ENCODE measurements at places on chromosomes 11 and 22. TPM values are rescaled to one million over a fixed set of nuclear protein-coding genes. Genes with fewer than 3 reads are reported as not detected.

DNA sequence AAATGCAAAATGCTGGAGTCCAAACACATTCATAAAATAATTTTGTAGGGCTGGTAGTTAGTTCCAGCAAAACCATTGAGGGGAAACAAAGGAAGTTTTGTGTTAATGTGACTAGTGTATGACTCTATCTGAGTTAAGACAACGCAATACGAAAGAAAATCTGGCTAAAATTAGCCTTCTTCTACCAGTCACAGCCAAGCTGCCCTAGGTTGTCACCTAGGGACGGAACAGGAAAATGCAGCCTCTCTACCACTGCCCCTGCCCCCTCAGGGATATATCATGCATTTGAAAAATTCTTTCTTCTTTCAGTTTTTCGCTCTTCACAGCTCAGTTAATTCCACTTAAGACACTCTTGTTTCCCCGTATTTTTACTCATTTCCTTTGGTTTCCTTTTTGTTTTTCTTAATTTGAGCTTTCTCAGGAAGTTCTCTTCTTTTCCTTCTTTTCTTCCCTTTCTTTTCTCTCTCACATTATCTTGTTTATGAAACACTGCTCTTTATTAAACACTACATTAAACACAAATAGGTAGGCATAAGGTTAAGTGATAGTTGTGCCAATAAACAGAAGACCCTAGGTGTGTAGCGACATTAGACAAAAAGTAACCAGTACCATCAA is 30.6 kb downstream of the KIRREL3 start:
- no peaks in the 10 kb centered on the region for H3K4me1 ChIP-seq
- no peak for DNase-seq
- H3K27ac ChIP-seq: no peak overlapping the region
- peaks cover 45% of the 10 kb centered on the region for H3K27me3 ChIP-seq

OVOL1 gene
- total RNA-seq: 0.42 TPM

DNA sequence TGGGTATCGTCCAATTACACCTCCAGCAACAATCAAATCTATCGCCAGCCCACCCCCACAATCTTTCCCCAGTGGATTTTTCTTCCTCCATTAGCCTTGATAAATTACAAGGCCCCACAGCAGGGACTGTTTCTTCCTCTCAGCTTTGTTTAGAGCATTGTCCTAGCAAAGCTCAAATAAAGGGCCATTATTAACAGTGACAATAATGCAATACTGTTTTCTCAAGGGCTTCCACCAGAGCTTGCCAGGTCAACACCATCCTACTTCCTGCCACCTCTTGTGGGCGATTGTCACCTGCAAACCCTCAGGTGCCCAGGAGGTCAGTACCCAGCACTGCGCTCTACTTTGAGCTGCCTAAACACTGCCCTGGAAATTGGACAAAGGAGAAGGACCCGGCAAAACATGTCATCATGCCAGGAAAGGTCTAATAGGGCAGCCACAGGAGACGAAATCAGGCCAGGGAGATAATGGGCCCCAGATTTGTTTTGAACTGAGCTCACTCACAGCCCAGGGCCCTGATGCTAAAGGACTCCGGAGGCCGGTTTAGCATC is 95.2 kb downstream of the ABTB2 start:
- H3K27me3 ChIP-seq: no peaks in the 10 kb centered on the region
- no peak overlapping the region for H3K27ac ChIP-seq
- no peak overlapping the region for H3K4me3 ChIP-seq
- no peak for DNase-seq

C11orf65 gene
- 1.9 TPM for total RNA-seq

NXPE4 gene
- total RNA-seq: not detected

- H3K27me3 ChIP-seq: no peaks in the 10 kb centered on the region
- H3K4me3 ChIP-seq: no peak overlapping the region
- H3K36me3 ChIP-seq: peaks cover 2% of the 10 kb centered on the region
- no peaks in the 10 kb centered on the region for H3K4me1 ChIP-seq
- DNase-seq: no peak
- H3K27ac ChIP-seq: no peak overlapping the region
Observed at GRCh38 chr11:28526406-28526751, 418.2 kb downstream of the METTL15 start.

LMO2 gene
- 0.14 TPM for total RNA-seq

DNA sequence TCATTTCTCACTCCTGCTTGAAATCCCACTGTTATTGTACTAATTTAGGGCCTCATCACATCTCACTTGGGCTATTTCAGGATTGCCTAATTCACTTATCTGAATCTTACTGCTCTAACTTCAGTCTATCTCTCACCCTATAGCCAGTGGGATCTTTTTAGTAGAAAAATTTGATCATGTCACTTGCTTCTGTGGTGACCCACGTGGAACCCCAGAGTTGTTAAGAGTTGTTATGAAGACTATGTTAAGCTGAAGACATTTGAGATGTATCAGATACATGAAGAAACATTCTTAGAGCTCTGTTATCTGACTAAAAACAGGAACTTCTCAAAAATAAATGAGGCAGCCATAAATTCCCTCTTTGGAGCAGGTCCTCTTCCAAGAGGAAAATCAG is 1375.6 kb upstream of the TENM4 start:
- no peaks in the 10 kb centered on the region for H3K4me1 ChIP-seq
- DNase-seq: no peak
- no peak overlapping the region for H3K27ac ChIP-seq
- no peaks in the 10 kb centered on the region for H3K36me3 ChIP-seq
- H3K27me3 ChIP-seq: no peaks in the 10 kb centered on the region

DNA sequence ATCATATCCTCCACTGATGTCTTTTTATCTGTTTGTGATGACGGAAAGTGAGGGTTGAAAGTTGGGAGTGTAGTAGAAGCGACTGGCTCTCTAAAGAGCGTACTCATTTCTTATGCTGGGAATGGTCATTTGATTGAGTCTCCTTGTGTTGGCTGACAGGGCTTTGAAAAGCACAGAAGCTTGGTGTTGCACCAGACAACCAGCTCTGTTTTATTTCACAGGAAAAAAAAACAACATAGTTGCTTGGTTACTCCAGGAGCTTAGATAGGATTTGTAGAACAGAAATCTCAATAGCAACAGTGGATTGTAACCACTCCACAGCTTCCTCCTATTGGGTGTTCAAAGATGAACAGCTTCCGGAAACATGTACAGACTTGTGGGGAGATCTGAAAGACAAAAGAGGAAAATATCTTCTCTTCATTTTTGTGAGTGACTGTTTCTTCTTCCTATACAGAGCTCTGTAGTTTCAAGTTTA is 2.7 kb downstream of the RBM14 start:
- no peaks in the 10 kb centered on the region for H3K27me3 ChIP-seq
- DNase-seq: no peak
- H3K4me1 ChIP-seq: peaks cover 57% of the 10 kb centered on the region

OR51B4 gene
- total RNA-seq: not detected

- H3K27ac ChIP-seq: no peak overlapping the region
- no peaks in the 10 kb centered on the region for H3K36me3 ChIP-seq
- no peaks in the 10 kb centered on the region for H3K27me3 ChIP-seq
- DNase-seq: no peak
Observed at GRCh38 chr11:69102732-69103615, 52.8 kb upstream of the SMIM38 start.

DNA sequence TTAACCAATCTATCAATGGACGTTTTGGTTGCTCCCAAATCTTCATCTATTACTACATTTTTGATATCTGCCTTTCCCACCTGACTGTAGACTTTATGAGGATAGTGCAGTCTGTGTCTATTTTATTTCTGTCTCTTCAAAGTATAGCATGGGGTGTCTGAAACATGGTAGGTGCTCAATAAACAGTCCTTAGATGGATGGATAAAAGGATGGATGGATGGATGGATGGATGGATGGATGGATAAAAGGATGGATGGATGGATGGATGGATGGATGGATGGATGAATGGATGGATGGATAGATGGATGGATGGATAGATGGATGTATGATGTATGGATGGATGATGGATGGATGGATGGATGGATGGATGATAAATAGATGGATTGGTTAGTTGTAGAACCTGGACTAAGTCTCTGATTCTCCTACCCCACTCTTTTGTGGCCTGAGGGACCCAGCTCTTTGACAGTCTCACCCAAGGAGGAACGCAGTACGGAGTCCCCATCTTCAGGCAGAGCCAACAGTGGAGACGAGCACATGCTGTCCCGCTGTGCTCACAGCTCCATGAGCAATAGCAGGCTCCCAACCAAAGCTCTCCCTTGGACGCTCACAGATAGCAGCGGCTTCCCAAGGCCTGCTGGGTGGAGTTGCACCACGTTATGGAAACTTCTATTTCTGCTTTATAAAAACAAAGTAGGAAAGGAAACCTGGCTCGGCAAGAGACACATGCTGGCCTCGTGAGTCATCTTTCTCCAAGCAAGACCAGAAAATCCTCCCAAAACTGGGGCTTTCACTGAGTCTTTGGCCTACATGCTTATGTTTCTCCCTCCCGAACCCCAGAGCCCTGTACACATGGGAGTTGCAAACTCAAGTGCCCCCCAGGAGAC is 448.0 kb downstream of the MIAT start:
- no peaks in the 10 kb centered on the region for H3K4me1 ChIP-seq
- no peaks in the 10 kb centered on the region for H3K36me3 ChIP-seq
- no peak overlapping the region for H3K4me3 ChIP-seq
- no peak overlapping the region for H3K27ac ChIP-seq
- H3K27me3 ChIP-seq: peaks cover 30% of the 10 kb centered on the region
- DNase-seq: no peak

EMID1 gene
- total RNA-seq: not detected

- peaks cover 17% of the 10 kb centered on the region for H3K27me3 ChIP-seq
- H3K36me3 ChIP-seq: no peaks in the 10 kb centered on the region
- H3K27ac ChIP-seq: no peak overlapping the region
- H3K4me3 ChIP-seq: no peak overlapping the region
- no peaks in the 10 kb centered on the region for H3K4me1 ChIP-seq
- no peak for DNase-seq
Observed at GRCh38 chr11:122491509-122491908, 164.0 kb upstream of the UBASH3B start.

CHRNA10 gene
- 1.5 TPM for total RNA-seq

GRCh38 chr11:122285070-122285988 is 169.3 kb upstream of the BLID start:
- H3K27ac ChIP-seq: no peak overlapping the region
- H3K4me1 ChIP-seq: no peaks in the 10 kb centered on the region
- H3K36me3 ChIP-seq: no peaks in the 10 kb centered on the region
- H3K27me3 ChIP-seq: peaks cover 6% of the 10 kb centered on the region
- no peak for DNase-seq
- no peak overlapping the region for H3K4me3 ChIP-seq

DNA sequence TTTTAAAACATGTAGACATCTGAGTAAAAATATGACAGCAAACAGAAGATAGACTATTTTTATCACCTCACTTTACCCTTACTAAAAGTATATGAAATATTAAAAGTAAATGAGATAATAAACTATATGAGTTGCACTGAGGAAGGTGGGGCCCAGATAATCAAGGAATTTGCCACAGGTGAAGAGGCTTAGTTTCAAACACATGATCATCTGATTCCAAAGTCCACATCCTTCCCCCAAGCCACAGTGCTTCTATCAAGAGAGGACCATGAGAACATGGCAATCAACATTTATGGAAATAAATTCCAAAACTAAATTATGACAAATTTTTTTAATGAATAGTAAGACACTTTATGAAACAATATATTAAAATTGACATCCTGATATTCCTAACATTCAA is 384.0 kb downstream of the DCDC1 start:
- H3K36me3 ChIP-seq: no peaks in the 10 kb centered on the region
- H3K4me1 ChIP-seq: no peaks in the 10 kb centered on the region
- no peak overlapping the region for H3K4me3 ChIP-seq
- H3K27me3 ChIP-seq: no peaks in the 10 kb centered on the region

GRCh38 chr22:32744176-32744959 is 57.1 kb upstream of the TIMP3 start:
- H3K36me3 ChIP-seq: no peaks in the 10 kb centered on the region
- DNase-seq: no peak
- peaks cover 28% of the 10 kb centered on the region for H3K27me3 ChIP-seq
- H3K4me1 ChIP-seq: no peaks in the 10 kb centered on the region

- H3K36me3 ChIP-seq: no peaks in the 10 kb centered on the region
- DNase-seq: no peak
- peaks cover 37% of the 10 kb centered on the region for H3K27me3 ChIP-seq
- no peak overlapping the region for H3K27ac ChIP-seq
- H3K4me1 ChIP-seq: peaks cover 15% of the 10 kb centered on the region
Observed at GRCh38 chr22:21043860-21044535, 1.7 kb upstream of the LRRC74B start.

DNA sequence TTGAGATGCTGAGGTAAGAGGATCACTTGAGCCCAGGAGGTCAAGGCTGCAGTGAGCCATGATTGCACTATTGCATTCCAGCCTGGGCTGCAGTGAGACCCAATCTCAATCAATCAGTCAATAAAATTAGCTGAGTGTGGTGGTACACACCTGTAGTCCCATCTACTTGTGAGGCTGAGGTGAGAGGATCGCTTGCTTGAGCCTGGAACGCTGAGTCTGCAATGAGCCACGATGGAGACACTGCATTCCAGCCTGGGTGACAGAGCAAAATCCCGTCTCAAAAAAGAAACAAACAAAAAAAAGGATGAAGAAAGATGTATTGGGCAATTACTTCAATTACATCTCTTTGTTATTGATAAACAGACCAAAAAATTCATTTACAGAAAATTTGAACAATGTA is 54.5 kb downstream of the MED15 start:
- H3K4me1 ChIP-seq: peaks cover 57% of the 10 kb centered on the region
- DNase-seq: no peak
- no peaks in the 10 kb centered on the region for H3K27me3 ChIP-seq

POTEH gene
- total RNA-seq: not detected

DNA sequence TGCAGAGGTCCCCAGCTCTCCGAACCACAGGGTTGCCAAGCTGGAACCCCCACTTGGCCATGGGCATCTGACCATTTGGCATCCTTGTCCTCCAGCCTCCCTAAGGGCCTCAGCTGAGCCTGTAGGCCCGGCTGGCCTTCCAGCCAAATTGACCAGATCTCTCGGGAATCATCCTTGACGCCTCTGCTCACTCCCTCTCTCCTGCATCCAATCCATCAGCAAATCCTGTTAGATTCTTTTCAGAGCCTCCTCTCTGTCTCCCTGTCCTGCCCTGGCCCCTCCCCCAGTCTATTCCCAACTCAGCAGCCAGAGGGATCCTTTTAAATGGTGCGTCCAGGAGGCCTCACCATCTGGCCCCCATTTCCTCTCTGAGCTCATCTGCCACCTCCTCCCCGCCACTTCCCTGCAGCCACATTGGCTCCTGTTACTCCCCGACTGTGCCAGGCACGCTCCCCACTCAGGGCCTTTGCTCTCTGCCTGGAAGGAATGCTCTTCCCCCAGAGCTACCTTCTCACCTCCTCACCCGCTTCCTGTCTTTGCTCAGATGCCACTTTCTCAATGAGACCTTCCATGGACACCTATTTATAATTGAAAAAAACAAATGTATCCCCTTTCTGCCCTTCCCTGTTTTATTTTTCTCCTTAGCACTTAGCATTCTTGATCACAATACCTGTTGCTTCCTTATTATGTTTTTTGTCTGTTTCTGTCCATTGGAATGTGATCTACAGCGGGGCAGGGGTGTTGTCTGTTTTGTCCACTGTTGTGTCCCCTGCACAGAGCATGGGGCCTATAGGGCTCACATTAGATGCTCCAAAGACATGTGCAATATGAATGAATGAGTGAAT is 78.1 kb downstream of the NFAM1 start:
- no peaks in the 10 kb centered on the region for H3K36me3 ChIP-seq
- H3K4me1 ChIP-seq: no peaks in the 10 kb centered on the region
- H3K27ac ChIP-seq: no peak overlapping the region
- H3K27me3 ChIP-seq: no peaks in the 10 kb centered on the region
- H3K4me3 ChIP-seq: no peak overlapping the region
- DNase-seq: no peak

SCN3B gene
- not detected for total RNA-seq

All from activated naive CD8-positive, alpha-beta T cell treated with anti-CD3 and anti-CD28 coated beads for 36 hours (primary cell).